ENCODE measurements at places on chromosomes 5 and 9.

- DNase-seq = no peak
Measured at GRCh38 chr5:127076315-127077129, 3.2 kb upstream of the C5orf63 start.

GRCh38 chr5:143146161-143146560 lies 257.3 kb downstream of the NR3C1 start:
- DNase-seq = no peak

GRCh38 chr9:81431641-81432040 lies 257.7 kb downstream of the TLE1 start:
- no peak for DNase-seq

DNA sequence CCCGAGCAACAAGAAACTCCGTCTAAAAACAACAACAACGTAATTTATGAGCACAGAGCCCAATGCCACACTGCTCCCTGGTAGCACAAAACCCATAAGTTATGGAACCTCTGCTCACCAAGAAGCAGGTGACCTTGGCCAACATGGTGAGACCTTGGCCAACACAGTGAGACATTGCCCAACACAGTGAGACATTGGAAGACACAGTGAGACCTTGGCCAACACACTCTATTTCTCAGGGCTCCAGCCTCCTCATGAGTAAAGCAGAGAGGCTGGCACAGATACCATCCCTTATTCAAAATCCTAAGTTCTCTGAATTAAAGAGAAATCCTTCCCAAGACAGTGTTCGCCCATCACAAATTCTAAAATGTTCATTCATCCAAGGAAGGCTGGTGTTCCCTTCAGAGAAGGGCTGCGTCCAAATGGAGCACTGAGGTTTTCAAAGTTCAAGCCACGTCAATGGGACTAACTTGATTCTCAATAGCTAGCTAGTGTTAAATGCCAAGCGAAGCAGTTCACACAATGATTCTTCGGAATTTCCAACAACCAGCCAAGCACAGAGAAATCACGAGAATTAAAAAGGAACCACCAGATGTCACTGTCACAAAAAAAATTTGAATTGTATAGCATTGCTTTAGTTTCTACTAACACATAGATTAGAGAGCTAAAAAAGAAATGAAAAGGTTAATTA lies 29.5 kb downstream of the TTC39B start:
- DNase-seq = no peak

DNA sequence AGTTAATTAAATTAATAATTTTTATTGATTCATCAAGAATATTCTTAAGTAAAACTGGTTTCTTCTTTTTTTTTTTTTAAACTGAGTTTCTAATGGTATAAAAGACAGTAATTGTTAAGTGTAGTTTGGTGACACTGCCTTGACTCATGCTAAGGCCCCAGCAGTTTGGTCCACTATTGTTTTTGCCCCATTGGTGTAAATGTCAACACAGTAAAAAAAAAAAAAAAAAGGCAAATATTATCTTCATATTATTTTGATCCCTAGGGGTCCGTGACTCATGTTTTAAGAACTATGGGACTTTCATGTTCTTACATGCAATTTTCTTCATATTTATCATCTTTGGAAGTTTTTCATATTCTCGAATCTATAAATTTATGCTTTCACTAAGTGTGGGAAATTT lies 29.2 kb upstream of the JAK2 start:
- no peak for DNase-seq

DNA sequence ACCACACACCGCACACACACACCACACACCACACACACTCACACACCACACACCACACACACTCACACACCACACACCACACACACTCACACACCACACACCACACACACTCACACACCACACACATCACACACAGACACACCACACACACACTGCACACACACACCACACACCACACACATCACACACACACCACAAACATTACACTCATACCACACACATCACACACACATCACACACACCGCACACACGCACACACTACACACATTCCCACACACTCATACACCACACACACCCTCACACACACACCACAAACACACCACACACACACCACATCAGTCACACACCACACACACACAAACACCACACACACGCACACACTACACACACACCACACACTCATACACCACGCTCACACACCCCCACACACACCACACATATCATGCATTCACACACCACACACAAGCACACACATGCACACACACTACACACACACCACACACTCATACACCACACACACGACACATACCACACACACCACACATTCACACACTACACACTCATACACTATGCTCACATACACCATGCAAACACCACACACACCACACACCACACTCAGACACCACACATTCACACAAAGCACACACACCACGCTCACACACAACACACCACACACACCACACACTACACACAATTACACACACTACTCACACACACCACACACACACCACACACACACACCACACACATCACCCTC lies 1.1 kb upstream of the UBE2QL1 start:
- no peak for DNase-seq

DNA sequence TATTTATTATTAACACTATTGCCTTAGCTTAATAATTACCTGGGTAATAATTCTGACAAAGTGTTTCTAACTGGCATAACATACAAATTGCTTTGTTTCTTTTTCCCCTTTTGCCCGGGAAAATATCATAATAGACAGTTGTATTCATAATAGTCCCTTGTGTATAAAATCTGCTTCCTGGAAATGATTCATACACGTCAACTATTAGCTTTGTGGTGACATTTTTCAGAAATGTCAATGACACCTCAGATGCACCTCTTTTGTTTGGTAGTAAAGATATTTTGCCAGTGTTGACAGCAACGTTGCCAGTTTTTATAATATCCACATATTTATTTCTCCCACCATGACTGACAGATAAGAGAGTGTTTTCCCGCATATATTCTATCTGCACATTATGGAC lies 73.0 kb downstream of the RASEF start:
- no peak for DNase-seq
